ENCODE measurements at places on chromosomes 11 and 22.

- no peak for DNase-seq
Measured at GRCh38 chr11:35065566-35065965, 73.4 kb upstream of the CD44 start.

DNA sequence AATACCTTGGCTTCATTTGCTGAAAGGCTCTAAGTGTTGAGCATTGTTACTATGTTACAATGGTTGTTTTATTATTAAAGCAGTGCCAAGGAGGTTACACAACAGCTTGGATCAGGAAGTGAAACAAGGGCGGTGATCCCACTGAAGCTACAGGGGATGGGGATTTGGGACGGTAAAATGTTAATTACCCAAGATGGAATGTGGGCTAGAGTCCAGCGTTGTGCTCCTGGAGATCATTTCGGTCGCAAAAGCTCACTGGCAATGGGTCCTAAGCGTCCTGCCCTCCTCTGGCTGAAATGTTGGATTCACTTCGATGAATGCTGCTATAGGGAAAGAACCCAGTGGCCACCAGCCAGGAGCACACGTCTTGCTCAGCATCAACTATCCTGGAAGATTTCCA is 48.3 kb downstream of the FAM83F start:
- no peak for DNase-seq

- DNase-seq: no peak
Measured at GRCh38 chr11:81303038-81303664, 1430.5 kb downstream of the FAM181B start.

- no peak for DNase-seq
Measured at GRCh38 chr11:114322934-114323333, 26.7 kb downstream of the NNMT start.

GRCh38 chr11:66336234-66337102 is at the start of gene RIN1:
Gene RIN1, minus strand, starts transcription at chr11:66336434. Its CDS starts 32 bp downstream, at chr11:66336402.
- DNase-seq: peak; percentile 85

DNA sequence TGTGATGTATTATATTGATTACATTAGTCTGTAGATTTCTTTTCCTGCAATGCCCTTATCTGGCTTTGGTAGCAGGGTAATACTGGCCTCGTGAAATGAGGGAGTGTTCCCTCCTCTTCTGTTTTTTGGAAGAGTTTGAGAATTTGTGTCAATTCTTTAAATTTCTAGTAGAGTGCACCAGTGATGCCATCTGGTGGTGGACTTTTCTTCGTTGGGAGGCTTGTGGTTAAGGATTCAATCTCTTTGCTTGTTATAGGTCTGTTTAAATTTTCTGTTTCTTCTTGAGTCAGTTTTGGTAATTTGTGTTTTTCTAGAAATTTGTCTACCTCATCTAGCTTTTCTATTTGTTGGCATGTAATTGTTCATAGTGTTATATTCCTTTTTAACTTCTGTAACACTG is 18.9 kb downstream of the SHANK3 start:
- no peak for DNase-seq

DNA sequence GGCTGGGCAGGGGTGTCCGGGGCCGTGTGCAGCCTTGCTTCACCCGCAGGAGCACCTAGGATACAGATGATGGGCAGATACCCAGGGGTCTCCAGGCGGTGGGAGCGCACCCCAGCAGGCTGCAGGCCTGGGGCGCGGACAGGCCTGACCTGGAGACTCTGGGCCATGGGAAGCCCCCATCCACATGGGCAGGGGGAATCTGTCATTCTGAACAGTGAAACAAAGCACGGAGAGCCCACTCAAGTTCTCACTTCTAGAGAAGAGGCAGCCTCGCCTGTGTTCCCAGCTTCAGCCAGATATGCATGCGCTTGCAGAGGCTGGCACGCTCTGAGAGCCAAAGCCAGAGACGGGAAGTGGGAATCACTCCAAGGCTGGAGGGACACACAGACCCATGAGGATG is 333.1 kb downstream of the BRD1 start:
- DNase-seq: no peak

DNA sequence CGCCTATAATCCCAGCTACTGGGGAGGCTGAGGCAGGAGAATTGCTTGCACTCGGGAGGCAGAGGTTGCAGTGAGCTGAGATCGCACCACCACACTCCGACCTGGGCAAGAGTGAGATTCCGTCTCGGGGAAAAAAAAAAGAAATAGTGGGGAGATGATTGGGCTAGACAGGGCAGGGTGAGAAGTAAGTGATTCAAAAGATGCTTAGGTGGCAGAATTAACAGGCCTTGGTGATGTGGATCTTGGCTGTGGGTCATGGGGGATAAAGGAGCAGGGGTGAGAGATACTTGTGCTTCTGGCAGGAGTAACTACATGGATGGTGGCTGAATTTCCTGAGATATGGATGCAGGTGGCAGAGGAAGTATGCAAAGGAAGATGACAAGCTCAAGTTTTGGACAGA is 13.1 kb upstream of the UCP3 start:
- DNase-seq: no peak
